MM.1S (cell line): ENCODE measurements at places on chromosomes 3 and 15.

DNA sequence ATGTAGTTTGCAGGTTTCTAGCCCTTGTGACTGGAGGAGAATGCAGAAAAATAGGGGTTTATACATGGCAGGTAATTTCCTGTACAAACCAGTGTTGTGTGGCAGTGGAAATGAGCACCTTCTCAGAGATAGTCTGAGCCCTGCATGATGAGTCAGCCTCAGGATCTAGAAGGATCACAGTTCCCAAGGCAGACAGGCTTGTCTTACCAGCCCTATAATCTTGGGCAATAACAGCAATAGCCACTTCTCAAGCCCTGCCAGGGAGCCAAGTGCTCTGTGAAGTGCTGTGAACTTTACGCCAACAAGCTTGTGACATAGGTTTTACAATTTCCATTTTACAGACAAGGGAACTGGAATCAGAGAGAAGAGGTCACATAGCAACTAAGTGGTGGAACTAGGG is 89.4 kb downstream of the CD47 start:
- no peak for DNase-seq

GRCh38 chr15:36726224-36726623 is 146.8 kb downstream of the CDIN1 start:
- DNase-seq = no peak

GRCh38 chr15:80487839-80488390 is 83.7 kb downstream of the ARNT2 start:
- DNase-seq = no peak

DNA sequence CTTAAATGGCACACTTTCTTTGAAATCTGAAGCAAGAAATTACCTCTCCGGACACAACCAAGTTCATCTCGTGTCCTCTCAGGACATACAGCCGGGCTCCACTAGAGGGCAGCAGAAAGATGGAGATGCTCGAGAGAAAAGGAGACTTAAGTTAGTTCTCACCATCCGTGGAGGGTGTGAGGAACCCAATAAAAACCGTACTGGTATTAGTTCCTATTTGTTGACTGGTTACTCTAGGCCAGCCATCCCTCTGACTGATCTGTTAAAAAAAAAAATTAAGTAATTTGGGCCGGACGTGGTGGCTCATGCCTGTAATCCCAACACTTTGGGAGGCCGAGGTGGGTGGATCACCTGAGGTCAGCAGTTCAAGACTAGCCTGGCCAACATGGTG is 7.9 kb upstream of the CYP11A1 start:
- DNase-seq = peak; percentile 91

- no peak for DNase-seq
Measured at GRCh38 chr3:193932136-193932535, 203.8 kb upstream of the HES1 start.

DNA sequence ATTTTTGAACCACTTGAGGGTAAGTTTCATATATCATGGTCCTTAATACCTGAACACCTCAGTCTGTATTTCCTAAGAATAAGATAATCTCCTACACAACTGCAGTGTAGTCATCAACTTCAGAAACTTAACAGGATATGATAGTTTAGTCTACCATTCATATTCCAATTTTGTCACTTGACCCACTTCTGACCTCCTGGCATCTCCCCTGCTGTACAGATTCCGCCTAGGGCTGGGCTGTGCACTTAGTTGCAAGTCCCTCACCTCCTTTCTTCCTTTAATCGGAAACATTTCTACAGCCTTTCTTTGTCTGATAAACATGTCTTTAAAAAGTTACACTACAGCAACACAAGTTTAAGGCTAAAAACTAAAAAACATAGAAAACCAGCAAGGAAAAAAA is 218.4 kb upstream of the SLCO3A1 start:
- no peak for DNase-seq

- peak; percentile 31 for DNase-seq
Measured at GRCh38 chr3:126982126-126982470, 817 bp upstream of the PLXNA1 start.

DNA sequence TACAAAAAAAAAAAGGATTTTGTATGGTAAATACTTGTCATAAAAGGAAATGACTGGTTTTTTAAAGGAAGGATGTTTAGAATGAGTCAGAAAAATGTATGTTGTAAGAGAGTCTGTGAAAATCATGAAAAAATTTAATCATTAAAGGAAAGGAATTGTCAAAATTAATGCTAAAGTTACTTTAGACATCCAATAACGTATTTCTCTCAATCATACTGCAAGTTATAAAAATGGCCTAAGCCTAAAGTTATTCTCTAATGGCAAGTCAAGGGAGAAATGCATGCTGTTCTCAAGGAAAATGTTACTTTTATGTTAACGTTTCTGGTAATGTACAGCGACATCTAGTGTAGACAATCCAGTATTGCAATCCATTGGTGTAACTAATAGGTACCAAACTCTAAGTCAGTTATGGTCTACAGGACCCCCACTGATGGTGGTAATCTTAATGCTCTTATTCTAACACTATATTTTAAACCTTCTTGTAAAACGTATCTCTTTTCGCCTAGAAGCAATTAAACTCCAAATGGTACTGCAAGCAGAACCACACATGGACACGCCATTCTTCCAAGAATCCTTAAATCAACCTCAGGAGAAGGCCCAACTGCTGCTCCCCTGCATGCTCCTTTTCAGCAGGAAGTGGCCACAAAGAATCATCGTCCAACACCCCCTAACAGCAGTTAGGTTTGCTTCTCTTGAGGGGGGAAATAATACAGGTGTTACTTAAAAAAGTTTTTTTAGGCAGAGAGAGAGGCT is 35.2 kb downstream of the NCEH1 start:
- peak; percentile 69 for DNase-seq

GRCh38 chr15:57442335-57442734 is 66.0 kb downstream of the CGNL1 start:
- DNase-seq = no peak
